ENCODE measurements at places on chromosomes 11 and 22.

DNA sequence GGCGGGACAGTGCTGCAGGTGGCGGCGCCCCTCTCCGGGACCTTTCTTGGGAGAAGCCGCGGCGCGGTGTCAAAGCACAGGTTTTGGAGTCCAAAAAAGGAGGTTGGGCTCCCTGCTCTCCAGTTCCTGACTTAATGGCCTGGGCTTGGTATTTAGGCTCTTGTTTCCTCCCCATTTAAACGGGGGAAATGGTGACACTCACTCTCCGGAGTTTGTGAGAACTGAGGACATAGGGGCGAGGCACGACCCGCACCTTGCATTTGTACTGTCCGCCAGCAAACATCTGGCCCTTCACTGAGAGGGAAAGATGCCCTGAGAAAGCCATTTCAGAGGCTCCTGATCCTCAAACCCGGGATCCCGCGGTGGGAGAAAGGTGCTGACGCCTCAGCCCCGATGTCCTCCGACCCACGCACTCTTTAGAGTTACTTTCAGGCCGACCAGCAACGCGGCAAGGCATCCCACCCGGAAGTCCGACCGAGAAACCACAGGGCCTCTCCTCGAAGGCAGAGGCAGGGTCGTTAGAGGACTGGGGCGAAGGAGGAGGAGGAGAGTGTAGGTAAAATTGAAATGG lies 2.9 kb upstream of the WDR74 start:
- no peak for DNase-seq

- no peak for DNase-seq
Measured at GRCh38 chr11:115361025-115361424, 143.2 kb downstream of the CADM1 start.

GRCh38 chr11:72631806-72632731 lies 42.2 kb downstream of the PDE2A start:
- no peak for DNase-seq

GRCh38 chr11:33128739-33129138 lies 32.5 kb downstream of the CSTF3 start:
- no peak for DNase-seq

DNA sequence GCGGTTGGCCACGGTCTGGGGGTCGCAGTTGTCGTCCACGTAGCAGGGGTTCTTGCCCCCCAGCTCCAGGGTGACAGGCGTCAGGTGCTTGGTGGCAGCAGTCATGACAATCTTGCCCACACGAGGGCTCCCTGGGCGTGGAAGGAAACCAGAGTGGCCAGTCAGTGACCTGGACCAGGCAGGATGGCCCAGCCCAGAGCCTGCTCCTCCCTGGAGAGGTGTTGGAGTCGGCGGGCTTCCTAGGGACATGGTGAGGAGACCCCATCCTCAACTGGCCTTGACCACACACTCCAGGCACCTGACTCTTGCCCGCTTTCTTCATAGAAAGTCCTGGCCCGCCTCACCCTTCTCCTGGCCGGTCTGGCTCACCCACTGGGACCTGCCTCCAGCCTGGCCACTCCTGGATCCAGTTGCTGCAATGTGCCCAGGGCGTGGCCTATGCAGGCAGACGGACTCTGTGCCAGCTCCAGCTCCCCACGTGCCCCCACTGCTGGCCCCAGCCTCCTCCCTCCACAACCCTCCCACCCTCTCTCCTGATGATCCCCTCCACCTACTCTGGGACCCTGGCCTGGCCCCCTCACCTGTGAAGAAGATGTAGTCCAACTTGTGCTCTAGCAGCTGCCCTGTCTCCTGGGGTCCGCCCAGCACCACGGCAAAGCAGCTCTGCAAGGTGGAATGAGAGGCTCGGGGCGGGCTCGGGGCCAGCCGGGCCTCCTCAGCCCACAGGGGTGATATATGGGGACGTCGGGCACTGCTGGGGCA lies 8.7 kb downstream of the ALDH3B2 start:
- no peak for DNase-seq

DNA sequence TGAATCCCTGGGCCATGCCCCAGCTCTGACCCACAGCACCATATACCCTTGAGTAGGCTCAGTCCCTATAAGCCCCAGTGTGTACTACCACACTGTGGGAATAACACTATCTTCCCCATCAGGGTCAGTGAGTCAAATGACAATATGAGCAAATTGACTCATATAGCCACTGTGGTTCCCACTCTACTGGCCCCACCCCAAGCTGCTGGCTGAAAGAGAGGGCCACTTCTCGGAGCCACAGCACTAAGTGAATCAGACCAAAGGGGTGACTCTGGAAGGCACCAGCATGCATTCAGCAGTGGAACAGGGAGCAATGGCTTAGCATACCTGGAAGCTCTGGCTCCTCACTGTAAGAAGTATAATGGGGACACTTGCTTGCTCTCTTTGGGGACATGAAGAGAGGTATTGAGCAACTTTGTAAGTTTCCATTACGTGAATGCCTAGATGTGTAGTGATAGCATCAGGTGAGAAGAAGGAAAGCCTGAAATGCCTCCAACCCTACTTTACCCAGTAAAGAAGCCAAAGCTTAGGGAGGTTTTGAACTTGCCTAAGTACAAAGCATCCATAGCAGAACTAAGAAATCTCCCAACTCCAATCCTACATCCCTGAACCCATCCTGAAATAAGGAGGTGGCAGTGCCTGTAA lies 13.5 kb downstream of the CD59 start:
- DNase-seq = no peak

DNA sequence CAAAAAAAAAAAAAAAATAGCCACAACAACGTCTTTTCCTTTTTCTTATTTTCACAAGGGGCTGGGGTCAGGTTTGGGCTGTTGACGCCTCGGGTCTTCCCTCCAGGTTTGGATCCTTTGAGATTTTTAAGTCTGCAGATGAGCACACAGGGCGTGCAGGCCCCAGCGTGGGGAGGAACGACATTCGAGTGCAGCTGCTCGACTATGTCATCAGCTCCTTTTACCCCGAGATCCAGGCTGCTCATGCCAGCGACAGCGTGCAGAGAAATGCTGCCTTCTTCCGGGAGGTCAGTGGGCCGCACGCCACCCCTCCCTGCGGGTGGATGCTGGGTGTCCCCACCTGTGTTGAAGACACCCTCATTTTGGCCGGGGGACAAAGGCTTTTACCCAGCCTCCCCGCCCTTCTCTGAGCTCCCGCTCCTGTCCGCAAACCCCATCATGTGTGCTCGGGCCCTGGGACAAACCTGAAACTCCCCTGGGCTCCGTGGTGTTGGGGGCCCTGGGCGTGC lies 7.7 kb downstream of the SELENOO start:
- no peak for DNase-seq

DNA sequence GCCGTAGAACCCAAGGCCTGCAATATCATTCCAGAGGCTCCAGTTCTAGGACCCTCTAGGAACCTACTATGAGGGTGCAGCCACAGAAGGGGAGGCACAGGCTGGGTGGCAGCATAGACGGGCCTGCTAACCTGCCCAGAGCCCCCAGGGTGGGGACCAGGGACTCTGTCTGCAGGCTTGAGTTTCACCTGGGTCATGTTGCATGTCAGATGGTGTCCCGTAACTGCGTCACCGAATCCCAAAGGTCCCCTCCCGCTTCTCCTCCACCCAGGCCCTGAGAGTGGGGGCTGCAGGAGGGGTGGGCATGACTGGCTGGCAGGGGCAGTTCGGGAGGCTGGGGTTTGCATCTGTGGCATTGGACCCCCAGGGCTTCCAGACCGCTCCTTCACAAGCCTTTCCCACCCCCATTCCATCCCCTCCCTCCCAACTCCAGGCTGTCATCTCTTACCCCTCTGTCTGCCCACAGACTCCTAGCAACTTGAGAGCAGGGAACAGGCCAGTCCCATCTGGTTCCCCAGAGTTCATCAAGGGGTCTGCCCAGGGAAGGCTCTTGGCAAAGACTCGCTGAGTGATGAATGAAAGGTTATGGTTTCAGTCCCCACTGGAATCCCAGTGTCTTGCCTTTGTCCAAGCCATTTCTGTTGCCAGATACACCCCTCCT lies 16.3 kb downstream of the MYO7A start:
- DNase-seq = no peak

DNA sequence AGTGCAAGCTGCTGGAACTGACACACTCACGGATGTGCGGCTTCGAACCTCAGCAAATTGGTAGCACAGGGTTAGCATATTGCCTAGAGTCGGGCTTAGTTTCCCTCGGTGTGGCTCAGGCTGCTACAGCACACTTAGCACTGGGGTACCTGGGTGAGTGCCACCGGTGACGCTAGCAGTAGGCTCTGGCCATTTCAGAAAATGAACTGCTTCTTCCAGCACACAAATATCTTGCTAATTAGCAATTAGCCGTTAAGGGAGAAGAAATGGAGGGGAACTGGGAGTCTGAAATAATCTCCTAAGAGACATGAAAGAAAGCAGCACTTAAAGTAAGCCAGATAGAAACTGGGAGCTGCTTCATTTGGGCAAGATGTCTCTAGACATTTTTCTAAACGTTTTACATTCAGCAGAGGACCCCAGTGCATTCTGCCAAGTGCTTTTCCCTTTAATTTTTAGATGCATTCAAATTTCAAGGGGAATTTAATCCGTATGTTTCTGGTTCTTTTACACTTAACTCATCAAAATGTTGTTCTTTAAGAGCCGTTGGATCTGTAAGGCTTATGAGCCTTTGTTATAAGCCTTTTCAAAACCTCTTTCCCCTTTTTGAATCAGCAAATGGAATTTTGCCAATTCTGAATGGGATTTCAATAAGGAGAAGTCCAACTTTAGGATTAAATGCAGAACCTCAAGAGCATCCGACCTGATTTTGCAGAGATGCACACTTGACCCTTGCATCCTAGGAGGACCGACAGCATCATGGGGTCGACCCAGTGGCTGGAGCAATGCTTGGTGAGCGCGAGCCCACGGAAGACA lies 708.1 kb downstream of the NTM start:
- no peak for DNase-seq

DNA sequence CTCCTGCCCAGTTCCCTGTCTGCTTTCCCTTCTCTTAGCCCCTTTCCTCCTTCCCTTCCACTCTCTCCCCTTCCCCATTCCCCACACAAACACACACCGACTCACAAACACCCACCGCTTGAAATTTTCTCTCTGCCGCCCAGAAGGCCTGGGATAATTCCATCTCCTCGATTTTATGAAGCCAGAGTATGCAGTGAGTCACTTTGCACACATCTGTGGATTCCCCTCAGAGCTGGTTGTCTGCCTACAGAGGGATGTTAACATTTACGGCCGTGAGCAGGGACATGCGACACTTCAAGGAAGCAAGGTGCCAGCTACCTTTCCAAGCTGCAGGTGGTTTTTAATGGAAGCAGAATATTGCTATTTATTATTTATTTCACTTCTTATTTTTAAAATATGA lies 332.0 kb downstream of the TENM4 start:
- no peak for DNase-seq

DNA sequence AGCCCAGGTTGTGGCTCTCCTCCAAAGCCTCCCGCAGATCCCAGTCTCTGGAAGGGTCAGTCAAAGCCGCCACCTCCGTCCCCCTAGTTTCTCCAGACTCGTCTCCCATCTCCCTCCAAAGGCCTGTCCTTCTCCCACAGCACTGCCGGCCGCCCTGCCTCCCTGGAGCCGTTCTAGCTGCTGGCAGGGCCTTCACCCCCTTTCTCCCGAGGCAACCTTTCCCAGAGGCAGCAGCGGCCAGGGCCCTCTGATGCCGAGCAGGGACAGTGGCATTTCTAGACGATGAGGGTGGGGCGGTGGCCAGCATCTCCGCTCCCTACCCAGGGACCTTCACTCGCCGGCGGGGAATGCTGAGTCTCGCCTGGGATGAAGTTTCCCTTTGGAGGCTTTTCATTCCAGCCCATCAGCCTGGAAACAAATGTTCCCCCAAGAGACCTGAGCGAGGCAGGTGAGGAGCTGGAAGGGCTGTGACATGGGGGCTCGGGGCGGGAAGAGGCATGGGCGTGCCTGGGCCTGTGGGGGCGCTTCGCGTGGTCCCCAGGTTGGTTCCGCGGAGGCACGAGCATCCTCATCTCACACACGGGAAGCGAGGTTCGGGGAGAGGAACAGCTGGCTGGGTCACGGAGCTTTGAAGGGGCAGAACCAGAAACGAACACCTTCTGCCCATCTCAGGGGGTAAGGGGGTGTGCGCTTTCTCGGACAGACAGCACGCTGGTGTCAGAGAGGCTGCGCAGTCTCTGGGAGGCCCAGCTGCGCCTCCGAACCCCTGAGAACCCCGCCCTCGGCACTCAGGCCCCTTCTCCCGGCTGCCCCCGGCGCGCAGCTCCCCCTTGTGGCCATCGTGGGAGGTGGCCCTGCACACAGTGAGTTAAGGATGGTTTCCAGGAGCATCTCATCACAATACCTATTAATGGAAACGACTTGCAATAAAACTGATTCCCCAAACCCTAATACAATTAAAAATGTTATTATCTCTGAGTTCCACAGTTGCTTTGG lies 18.1 kb upstream of the KLHL35 start:
- DNase-seq = peak; percentile 7

DNA sequence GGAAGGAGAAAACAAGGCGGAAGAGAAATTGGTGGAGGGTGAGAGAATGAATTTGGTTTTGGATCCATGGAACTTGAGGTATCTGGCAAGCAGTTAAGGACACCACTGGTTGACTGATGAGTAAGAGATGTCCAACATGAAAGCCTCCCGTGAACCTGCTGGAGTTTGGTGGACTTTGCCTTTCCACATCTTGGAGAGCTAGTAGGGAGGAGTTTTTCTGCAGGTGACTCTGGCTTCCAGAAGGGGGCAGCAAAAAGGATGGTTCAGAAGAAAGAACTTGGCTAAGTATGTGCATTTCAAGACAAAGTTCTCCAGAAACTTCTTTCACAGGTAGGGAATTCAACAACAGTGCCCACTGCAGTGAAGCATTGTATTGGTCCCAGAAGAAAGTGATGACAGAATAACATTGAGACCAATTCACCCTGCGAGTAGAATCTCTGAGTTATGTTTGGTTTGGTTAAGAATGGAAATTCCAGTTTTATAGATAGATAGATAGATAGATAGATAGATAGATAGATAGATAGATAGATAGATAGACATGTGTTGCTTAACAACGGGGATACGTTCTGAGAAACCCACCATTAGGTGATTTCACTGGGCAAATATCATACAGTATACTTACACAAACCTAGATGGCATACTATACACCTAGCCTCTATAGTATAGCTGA lies 28.5 kb downstream of the DCDC1 start:
- DNase-seq = no peak

DNA sequence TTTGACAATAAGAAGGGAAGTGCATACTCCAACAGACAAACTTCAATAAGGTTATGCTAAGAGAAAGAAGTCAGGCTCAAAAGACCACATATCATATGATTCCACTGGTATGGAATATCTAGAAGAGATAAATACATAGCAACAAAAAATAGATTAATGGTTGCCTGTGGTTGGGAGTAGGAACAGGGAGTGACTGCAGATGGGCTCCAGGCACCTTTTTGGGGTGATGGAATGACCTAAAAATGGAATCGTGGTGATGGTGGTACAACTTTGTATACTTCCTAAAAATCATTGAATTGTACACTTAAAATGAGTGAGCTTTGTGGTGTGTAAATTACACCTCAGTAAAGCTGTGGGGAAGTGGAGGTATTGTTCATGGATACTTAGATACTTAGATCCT lies 29.0 kb upstream of the RAG2 start:
- DNase-seq = no peak

- DNase-seq = no peak
Measured at GRCh38 chr22:40805699-40806203, 13.4 kb downstream of the SLC25A17 start.

All from GDM1 (cell line).